ENCODE measurements at places on chromosomes 4 and X. TPM values are rescaled to one million over a fixed set of nuclear protein-coding genes. Genes with fewer than 3 reads are reported as not detected.

GRCh38 chr4:120855307-120856001 lies 67.1 kb downstream of the PRDM5 start:
- no peak for DNase-seq

GRCh38 chr4:151718984-151719955 lies 41.5 kb downstream of the GATB start:
- DNase-seq = no peak

- DNase-seq = no peak
These were observed 364.9 kb downstream of the ZNF674 start for GRCh38 chrX:46180258-46180687.

GRCh38 chr4:94741304-94741703 lies 16.5 kb upstream of the BMPR1B start:
- no peak for DNase-seq

SERPINA7 gene
- total RNA-seq = not detected

DNA sequence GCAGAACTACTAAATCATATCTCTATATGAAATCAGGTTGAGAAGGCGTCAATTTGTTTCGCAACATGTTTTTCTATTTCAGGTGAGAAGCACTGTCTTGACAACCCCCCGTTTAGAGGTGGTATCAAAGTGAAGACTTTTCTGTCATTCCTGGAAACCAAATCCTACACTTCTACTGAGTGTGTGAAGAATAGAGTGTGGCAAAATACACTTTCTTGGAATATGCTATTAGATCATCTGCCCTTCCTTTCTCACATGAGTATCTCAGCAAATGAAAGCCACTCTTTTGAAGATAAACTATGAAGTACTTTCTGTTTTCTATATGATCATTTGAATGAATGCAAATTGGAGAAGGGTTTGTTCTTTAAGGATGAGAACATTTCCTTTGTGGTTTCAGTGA lies 174.0 kb upstream of the FMR1 start:
- DNase-seq = no peak

RNF128 gene
- not detected for total RNA-seq

TMEM150C gene
- not detected for total RNA-seq

GRCh38 chrX:147920161-147920666 lies 8.5 kb downstream of the FMR1 start:
- no peak for DNase-seq

KIAA1210 gene
- not detected for total RNA-seq

GRCh38 chr4:119191505-119191904 lies 21.0 kb upstream of the USP53 start:
- DNase-seq = no peak

DNA sequence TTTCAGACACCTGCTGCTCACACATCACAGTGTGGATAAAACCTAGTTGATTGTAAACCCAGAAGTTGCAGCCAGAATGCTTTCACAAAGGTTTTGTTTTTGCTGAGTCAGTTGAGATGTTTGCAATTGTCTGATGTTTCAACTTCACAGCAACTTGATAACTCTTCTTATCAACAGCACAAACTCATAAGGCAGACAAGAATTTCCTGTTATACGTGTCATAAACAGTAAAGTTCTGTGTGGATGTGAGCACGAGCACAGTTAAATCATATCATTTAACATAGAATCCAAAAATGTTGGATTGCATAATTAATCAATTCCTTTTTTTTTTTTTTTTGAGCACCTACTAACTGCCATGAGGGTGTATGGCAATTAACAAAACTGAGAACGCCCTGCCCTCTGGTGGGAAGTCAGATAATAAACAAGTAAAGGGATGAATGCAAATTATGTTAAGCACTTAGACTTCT lies 512.2 kb downstream of the PDHA2 start:
- no peak for DNase-seq

OPHN1 gene
- total RNA-seq = 1.0 TPM

KIT gene
- 0.78 TPM for total RNA-seq

NPY1R gene
- not detected for total RNA-seq

- no peak for DNase-seq
These were observed 93.9 kb upstream of the GATB start for GRCh38 chr4:151854731-151855130.

NAA11 gene
- total RNA-seq = not detected

- no peak for DNase-seq
These were observed 13.9 kb downstream of the RHOH start for GRCh38 chr4:40210776-40211175.

MAGEA2 gene
- total RNA-seq = not detected

- DNase-seq = no peak
These were observed 54.4 kb downstream of the ADD1 start for GRCh38 chr4:2898001-2898400.

CLCN5 gene
- 3.8 TPM for total RNA-seq

GRCh38 chr4:148800940-148801339 lies 358.7 kb upstream of the NR3C2 start:
- DNase-seq = no peak

- no peak for DNase-seq
These were observed 148.3 kb downstream of the STOX2 start for GRCh38 chr4:184053434-184053833.

- DNase-seq = no peak
These were observed 109.3 kb downstream of the ASB9 start for GRCh38 chrX:15160558-15161095.

GRCh38 chr4:124590480-124590879 lies 122.1 kb downstream of the ANKRD50 start:
- DNase-seq = no peak

DNA sequence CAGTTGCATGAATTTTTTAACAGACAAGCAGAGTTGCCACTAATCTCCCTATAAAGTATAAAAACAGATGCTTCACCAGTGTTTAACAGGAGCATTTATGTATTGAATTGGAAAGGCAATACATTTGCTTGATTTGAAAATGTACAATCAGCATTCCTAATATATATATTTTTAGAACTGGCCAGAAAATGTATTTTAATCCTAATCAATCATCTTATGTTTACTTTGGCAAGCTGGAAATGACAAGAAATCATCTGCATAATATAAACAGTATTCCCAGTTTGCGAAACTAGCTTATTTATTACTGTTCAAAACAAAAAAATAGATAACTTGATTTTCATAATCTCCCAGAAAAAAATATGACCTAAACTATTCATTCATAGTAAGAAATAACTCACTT lies 123.9 kb downstream of the TBCK start:
- no peak for DNase-seq

- DNase-seq = no peak
These were observed 1408.0 kb downstream of the PCDH18 start for GRCh38 chr4:136124251-136124745.

- DNase-seq = no peak
These were observed 35.4 kb upstream of the HPSE start for GRCh38 chr4:83369831-83370639.

NDNF gene
- total RNA-seq = not detected

- DNase-seq = no peak
These were observed 87.9 kb downstream of the TET2 start for GRCh38 chr4:105234582-105234981.

GRCh38 chr4:128682942-128683666 lies 126.4 kb upstream of the JADE1 start:
- no peak for DNase-seq

XK gene
- total RNA-seq = 0.17 TPM

GRCh38 chr4:88435987-88436693 lies 20.8 kb upstream of the HERC5 start:
- no peak for DNase-seq

GRCh38 chr4:110489901-110490508 lies 14.1 kb downstream of the ENPEP start:
- DNase-seq = no peak

- DNase-seq = no peak
These were observed 566.4 kb upstream of the DIPK2B start for GRCh38 chrX:45766981-45767501.

DNA sequence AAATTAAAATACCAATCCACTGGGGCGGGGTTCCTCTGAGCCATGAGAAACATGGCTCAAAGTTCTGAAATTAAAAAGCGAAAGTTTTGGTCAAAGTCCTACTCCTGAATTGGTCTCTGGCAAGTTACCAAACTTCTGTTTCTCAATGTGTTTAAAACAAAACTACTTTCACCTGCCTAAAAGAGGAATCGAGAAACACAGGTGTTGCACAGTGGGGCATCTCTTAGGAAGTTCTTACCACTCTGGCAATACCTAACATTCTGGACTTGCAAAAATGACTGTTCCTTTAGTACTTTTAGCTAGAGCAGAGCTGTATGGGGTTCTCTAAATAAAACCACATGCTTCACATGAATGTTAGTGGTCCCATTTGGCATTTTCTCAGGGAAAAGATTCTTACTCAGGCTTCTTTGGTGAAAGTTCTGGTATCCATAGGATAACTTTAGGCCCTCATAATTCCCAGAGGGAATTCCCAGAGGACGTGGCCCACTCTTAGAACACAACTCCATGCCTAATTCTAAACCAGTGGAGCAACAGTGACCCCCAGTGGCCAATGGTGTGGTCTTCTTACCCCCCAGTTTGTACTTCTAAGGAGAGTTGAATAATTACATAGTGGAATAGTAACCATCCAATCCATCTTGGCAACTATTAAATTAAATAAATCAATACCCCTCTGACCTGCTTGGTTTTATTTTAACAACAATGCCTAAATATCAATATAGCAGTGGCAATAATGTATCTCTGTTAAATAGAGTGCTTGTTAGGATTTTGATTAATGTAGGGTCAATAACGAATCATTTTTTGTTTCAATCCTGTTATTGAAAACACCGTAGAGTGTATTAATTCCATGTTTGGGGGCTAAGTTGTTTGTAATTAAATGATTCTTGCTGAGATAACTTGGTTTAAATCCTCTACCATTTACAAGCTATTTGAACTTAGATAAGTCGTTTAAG lies 21.9 kb downstream of the BMP3 start:
- no peak for DNase-seq

SH3D19 gene
- total RNA-seq = not detected

DNA sequence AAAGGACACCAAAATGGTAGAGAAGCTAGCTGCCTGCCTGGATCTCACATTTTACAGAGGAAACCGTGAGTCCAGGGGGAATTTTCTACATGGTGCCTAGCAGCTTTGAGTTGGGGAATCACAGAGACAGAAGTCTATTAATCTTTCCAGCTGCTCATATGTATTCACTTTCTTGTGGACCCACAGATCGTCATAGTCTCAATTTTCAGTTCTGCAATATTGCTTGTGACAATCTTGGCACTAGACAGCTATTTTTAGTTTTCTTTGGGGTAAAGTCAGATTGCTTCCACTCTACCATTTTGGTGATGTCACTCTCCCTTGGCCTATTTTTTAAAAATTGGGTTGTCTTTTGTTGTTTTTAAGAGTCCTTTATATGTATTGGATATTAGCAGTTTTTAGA lies 233.4 kb upstream of the STK26 start:
- no peak for DNase-seq

DNA sequence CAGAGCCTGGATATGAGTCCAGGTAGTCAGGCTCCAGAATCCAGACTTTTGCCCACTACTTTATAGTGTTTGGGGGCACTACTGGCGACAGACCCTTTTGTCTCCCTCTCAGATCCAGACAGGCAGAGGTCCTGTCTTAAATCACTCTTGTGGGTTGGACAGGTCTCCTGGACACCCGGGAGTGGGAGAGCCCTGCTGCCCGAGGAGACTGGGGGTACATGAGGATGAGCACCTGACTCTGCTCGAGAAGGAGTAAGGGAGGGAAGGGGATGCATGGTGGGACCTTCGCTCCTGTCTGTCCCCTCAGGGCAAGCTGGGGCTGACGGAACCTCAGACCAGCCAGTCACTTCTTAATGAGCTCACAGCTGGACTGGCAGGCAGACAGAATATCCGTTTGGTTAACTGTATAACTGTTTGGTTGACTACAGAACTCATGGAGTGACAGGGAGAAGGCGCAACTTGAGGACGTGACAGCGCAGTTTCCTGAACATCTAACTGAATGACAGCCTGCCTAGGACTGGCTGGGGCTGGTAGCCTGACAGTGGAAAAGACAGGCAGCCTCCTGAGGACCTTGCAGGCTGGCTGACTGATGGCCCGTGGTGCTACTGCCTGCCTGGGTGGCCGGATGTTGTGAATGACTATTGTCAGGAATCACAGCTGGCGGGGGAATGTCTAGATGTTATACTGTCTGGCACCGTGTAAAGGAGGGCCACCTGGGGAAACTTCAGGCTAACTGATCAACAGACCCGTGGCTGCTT lies 1.6 kb upstream of the SUV39H1 start:
- DNase-seq = no peak

DIPK2B gene
- total RNA-seq = not detected

GRCh38 chr4:3073158-3074077 lies 920 bp downstream of the HTT-AS start:
- no peak for DNase-seq

NKX1-1 gene
- total RNA-seq = not detected

DNA sequence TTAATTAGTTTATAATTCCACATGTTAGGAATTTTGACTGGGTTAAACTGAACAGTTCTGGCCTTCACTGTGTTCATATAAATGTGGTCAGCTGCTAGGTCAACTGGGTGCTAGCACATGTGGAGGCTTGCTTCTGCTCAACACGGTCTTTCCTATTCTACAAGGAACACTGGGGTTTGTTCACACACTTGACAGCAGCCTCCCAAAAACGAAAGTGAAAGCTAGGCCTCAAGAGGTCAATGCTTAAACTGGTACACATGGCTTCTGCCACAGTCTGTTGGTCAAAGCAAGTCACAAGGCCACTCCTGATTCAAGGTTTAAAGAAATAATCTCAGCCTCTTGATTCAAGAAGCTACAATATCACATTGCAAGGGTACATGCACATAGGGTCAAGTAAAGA lies 126.5 kb downstream of the QDPR start:
- peak; percentile 73 for DNase-seq

- DNase-seq = no peak
These were observed 113.9 kb downstream of the CPZ start for GRCh38 chr4:8706216-8707044.

GRCh38 chrX:102339312-102340298 lies 92.6 kb downstream of the NXF2 start:
- peak; percentile 54 for DNase-seq

Measured in natural killer cell treated with Interleukin-12 subunit alpha and Interleukin-12 subunit beta and Interleukin-15 and Interleukin-18, amount 100 ng/mL, for 72 hours (primary cell).